Activated T-cell treated with anti-CD3 and anti-CD28 coated beads for 4 hours (primary cell): ENCODE measurements at places on chromosomes 6 and 20.

- DNase-seq = no peak
Observed at GRCh38 chr6:41573276-41573675, 27.1 kb downstream of the FOXP4 start.

GRCh38 chr20:57748601-57749130 lies 38.9 kb upstream of the PMEPA1 start:
- peak; percentile 20 for DNase-seq

DNA sequence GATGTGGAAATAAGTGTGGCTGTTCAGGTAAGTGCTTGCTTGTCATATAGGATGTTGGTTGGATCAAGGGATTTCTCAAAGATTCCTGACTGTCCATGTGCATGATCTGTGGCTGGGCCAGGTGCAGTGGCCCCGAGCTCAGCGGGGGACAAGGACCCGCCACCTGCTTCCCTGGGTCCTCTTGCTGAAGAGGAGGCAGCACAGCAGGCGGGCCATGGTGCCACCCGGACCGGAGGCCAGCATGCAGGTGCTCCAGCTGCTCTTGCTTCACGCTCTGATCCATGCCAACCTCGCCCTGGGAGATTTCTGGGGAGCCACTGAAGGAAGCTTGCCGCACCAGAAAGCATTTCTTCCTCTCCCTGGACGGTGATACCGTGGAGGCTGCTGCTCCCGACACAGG lies 173.8 kb downstream of the HIVEP2 start:
- no peak for DNase-seq

- DNase-seq = no peak
Observed at GRCh38 chr6:118350881-118351430, 197.1 kb upstream of the PLN start.

GRCh38 chr6:21459641-21460040 lies 133.9 kb upstream of the SOX4 start:
- DNase-seq = no peak

DNA sequence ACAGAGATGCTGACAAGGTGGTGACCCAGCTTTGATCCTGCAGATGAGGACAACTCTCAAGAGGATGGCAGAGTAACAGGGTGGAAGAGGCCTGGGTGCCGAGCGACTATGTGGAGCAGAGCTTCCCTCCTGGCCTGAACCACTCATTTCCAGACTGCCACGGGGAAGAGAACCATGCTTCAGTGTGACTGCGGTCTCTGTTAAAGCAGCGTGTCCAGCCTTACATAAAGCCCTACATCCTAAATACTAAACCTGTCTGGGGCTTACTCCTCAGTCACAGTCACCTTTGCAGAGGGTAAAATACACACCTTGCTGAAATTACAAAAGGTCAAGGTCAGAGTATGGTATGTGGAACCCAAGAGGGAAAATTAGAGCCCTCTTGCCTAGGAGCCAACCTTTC lies 312.9 kb downstream of the CDC5L start:
- no peak for DNase-seq

GRCh38 chr6:105537981-105538578 lies 135.2 kb upstream of the PREP start:
- no peak for DNase-seq
